CD4-positive, alpha-beta T cell (primary cell): ENCODE measurements at places on chromosomes 5 and 9.

- DNase-seq, result no peak
Measured at GRCh38 chr5:107365320-107366109, 305.2 kb downstream of the EFNA5 start.

- DNase-seq, result no peak
Measured at GRCh38 chr9:76891279-76891678, 14.6 kb downstream of the PRUNE2 start.

GRCh38 chr5:140295414-140295813, 7.5 kb downstream of the PFDN1 start:
- DNase-seq, result peak; percentile 41

- no peak for DNase-seq
Measured at GRCh38 chr9:123689701-123690428, 240.1 kb downstream of the DENND1A start.

GRCh38 chr9:69131682-69132081, 42.4 kb upstream of the TJP2 start:
- DNase-seq, result no peak

DNA sequence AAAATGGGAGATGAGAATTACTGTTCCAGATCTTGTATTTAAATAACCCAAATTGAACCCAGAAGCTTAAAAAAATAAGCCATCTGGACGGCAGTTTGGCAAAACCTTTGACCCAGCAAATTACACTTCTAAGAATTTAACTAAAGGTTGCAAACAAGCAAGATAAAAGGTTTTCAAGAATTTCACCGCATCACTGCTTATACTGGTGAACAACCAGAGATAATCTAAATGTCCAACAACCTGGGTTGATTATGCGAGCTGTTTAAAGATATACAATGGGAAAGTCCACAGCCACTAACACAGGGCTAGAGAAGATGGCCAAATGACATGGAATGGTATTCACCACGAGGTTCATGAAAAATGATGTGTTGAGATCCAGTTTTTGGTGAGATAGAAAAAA, 149.3 kb downstream of the GNAQ start:
- no peak for DNase-seq

- DNase-seq, result no peak
Measured at GRCh38 chr9:38039090-38039906, 29.7 kb downstream of the SHB start.

DNA sequence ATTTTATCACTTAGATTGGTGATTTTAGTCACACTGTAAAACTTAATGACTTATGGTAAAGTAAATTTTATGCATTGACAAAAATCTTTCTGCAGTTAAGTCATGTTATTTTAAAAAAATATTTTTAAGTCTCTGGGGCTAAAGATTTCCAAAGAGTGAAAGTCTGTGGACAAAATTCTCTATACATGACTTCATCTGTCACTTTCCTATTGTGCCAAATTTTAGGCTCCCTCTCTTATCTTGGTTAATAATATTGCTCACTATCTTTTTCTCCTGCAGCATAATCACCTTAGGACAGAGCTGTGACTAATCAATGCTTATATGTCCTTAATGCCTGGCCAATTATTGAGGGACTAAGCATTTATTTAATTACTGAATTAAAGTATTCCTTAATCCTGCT, 15.2 kb downstream of the LURAP1L start:
- no peak for DNase-seq

GRCh38 chr9:136303825-136304416, at the start of gene CCDC187:
CCDC187 (minus strand) TSS chr9:136304094; CDS start chr9:136303830, 264 bp downstream.
- DNase-seq, result no peak

DNA sequence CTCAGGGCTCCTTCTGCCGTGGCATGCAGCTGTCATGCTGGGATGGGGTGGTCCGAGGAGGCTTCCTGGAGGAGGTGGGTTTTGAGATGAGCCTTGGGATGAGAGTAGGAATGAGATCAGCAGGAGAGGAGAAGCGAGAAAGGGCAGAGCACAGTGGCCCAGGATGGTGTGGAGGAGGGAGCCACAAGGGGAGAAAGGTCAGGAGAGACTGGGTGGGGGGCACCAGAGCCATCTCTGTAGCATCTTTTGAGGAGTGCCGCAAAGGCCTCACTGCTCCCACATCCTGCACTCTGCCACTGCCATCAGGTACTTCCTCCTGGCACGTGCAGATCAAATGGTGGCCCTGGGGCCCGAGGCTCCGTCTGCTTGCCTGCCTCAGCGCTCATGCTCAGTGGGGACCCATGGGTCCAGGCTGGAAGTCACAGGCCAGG, 150.2 kb downstream of the MACROH2A1 start:
- no peak for DNase-seq

GRCh38 chr5:1473746-1474145, 28.5 kb upstream of the SLC6A3 start:
- DNase-seq, result no peak

GRCh38 chr9:19085295-19085694, 17.4 kb downstream of the HAUS6 start:
- no peak for DNase-seq

GRCh38 chr5:156587012-156587411, 260.0 kb downstream of the SGCD start:
- no peak for DNase-seq

DNA sequence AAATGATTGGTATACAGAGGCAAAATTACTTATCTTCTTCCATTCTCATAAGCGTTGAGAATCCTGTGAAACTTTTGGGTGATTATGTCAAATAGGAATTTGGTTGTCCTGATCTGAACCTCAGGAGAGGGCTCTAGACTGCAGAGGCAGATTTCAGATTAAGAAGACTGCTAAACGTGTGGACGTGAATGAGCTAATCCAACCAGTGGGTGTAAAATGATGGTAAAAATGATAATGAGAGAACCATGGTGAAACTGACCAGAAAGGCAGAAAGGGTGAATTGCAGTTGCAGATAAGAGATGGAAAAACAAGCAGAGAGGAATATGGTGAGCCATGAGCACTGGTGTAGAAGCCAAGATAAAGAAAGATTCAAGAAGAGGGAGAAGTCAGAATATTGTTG, 1200.2 kb upstream of the CDH6 start:
- no peak for DNase-seq

DNA sequence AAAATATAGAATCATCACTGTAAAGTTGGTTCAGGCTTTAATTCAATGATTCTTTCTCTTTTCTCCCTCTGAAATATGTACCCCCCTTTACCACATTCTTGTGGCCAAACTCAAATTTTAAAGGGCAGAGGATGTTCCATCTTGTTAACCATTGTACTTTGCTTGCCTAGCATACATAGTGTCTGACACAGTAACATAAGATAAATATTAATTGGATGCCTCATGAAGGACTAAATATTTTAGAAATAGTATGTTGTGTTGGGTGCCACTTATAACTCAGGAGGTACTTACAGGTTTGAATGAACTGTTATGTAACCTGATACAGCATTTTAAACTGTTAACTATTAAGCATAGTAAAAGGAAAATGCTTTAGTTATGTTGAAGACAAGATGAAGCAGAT, 71.5 kb downstream of the NIPBL start:
- no peak for DNase-seq

- no peak for DNase-seq
Measured at GRCh38 chr5:69492923-69493395, 369 bp downstream of the OCLN start.

DNA sequence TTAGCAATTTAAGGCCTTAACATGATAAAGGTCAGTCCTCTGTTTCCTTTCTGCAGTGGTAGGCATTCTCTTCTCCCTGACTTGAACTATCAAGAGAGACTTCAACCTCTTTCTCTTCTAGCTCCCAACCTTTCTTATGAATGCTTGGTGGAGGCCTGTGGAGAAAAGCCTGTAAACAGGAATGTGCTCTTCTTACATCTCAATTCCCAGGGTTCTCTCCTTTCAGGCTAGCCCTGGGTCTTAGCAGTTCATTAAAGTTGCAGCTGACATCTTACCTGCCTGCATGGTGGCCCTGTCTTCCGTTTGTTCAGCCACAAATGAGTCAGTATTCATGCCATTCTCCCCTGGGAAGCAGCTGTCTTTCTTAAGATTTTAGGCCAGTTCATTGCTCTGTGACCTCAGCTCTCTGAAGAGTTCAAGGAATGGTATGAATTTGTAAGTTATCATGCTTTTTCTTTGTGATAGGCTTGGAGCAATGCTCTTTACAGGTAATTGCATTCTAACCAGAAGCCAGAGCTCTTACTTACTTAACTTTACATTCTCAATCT, 77.8 kb downstream of the ADCY2 start:
- DNase-seq, result no peak

DNA sequence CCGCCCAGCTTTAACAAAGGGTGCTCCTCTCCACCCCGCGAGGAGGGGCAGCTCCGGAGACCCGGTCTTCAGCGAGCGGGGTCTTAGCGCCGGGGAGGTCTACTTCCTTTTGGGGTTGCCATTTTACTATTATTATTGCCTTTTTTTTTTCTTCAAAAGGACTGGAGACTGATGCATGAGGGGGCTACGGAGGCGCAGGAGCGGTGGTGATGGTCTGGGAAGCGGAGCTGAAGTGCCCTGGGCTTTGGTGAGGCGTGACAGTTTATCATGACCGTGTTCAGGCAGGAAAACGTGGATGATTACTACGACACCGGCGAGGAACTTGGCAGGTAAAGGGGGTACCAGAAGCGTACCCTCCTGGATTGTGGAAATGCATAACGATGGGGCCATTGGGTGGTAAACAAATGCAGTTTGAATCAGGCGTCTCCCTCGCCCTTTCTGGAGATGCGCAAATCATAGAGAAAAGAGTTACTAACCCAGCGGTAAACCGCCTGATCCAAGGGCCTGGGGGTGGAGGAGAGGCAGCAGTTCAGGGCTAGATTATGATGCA, 1.2 kb downstream of the DAPK1 start:
- DNase-seq, result no peak

- DNase-seq, result no peak
Measured at GRCh38 chr9:79185866-79186265, 385.9 kb upstream of the TLE4 start.
